ENCODE measurements at places on chromosomes 2 and 18.
A peak's percentile ranks its signal among the peaks of the same experiment; 100 is the strongest.

GRCh38 chr2:63975437-63976124 is 43.6 kb downstream of the VPS54 start:
- DNase-seq = no peak

GRCh38 chr2:204177251-204177976 is 240.9 kb downstream of the ICOS start:
- no peak for DNase-seq

DNA sequence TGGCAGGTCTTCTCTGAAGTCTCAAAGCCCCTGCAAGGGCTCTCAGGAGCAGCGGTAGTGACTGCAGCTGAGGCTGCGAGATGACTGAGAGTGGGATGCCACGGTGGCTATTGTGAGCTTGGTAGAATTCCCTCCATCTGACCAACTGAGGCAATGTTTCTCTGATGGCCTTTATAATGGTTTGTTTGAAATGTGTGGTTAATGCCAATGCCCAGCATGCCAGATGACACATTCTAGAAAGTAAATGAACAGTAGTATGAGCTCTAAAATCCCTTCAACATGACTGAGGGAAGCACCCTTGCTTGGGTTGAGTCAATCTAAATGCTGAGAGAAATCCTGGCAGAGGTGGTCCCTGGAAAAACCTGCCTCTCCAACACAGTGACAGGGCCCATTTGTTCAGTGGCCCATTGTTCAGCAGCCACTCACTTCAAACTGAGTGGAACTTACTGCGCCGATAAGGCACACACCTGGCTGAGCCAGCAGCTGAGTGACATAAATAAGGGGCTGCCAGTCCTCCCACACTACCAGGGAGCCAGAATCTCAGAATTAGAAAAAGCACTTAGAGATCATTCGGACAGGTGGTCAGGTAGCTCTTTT is 31.7 kb downstream of the SULT1C2 start:
- no peak for DNase-seq

GRCh38 chr2:239052798-239053665 is 205.1 kb downstream of the TWIST2 start:
- DNase-seq = no peak

GRCh38 chr2:63040586-63040985 is 10.0 kb upstream of the OTX1 start:
- no peak for DNase-seq

DNA sequence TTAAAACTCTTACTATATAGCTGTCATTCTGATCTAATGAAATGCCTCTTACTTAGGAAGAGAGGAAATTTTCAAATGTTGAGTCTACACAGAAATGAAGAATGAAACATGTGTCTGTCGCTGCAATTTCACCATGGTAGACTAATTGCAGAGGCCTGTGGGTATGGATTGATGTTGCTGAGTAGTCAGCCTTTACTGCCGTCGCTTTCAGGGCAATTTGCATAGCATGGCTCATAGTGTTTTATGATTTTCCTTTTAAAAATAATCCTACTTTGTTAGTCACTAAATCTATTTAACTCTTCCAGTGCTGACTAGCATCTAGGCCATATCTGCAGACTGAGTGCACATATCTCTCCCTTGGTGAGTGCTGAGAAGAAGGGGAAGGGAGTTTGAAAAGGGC is 819.2 kb downstream of the SATB2 start:
- no peak for DNase-seq

DNA sequence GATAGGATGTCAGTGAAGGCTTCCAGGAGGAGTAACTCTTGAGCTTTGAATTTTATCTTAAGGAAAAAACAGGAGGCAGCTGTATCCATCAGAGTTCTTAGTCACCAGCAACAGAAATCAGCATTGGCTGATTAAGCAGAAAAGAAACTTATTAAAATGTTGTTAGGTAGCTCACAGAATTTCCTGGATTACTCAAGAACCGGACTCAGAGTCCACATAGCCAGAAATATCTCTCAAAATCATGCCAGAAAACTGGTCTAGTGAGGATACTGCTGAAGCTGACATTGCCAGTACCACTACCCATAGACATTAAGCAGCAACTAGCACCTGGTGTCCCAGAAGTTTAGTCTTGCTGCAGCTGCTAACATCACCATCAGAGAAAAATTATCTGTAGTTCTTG is 10.1 kb upstream of the AFTPH start:
- DNase-seq = no peak

DNA sequence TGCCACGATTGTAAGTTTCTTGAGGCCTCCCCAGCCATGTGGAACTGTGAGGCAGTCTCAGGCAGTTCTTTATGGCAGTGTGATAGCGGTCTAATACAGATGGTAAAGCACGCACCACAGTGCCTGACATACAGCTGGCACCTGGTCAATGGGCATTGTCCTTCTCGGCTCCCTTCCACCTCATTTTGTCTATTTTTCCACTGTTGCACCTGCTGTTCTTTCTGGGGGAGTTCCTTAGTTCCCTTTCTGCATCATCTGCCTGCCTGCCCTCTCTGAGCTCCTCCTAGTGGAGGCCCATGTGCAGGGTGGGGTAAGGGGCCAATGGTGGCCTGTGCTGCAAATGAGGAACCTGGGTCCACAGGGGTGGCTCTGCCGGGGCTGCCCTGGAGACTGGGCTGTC is 157.6 kb downstream of the LPIN1 start:
- DNase-seq = peak; percentile 61

All from OCI-LY7 (cell line).